ENCODE measurements at places on chromosomes 6 and 20.

- DNase-seq, result no peak
Observed at GRCh38 chr20:57633945-57634491, 13.8 kb upstream of the ZBP1 start.

GRCh38 chr6:135496800-135497411 is 634 bp downstream of the AHI1 start:
- no peak for DNase-seq

DNA sequence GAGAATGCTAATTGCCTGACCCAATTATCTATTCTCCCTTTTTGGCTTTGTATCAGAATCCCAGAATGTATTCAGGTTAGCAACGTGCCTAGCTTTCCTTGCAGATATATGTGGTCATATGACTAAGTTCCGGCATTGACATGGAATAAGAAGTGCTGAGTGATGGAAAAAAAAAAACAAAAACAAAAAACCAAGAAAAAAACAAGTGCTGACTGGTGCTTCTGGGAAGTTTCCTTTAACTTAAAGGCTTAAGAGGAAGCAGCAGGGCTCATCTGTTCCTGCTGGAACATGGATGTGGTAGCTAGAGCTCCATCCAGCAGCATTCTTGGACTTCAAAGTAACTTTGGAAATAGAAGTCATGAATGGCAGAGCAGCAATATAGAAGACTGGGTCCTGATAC is 10.4 kb upstream of the RPF2 start:
- DNase-seq, result no peak

DNA sequence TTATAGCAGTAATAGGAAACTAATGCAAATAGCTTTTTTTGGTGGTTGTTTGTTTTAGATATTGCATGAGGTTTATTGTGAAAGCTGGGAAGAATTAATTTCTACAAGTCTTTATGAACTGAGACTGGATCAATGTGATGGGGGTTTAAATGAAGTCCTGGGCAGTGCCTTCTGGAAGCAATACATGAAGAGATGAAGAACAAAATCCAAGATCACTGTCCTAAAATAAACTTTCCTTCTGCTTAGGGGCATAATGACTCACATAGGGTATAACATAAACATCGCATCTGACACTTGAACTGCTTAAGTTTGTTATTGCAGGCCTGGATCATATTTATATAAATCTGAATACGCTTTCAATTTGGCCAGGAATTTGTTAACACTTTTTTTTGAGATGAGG is 20.9 kb upstream of the SHLD1 start:
- no peak for DNase-seq

DNA sequence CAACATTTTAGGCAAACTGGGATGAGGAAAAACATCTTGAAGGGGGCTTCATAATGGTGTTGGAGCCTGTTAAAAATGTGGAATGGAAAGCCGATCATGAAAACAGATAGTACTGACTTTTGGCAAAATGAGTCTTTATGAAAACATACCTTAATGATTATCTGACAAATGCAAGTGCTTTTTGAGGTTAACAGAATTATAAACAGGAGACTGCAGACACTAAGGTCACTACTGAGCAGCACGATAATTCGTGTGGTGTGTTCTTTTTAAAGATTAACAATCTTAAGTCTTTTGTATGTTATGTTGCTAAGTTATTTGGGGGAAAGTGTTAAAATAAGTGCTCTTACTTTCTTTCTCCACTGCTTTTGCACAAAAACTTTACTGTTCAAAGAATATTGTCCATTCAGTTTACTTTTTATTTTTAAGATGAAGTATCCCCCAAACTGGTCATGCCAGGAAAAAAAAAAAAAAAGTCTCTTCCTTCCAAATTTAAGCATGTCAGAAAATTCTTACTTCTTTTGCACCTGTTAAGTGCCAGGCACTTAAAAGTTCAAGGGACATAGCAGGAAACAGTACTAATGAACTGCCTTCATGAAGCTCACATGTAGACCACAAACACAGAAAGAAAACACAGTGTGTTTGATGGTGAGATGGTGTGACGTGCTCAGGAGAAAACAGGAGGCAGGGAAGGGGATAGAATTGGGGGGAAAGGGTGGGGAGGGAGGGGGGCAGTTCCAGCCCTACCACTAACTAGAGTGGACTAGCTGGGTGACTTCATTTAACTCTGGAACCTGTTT is 73.2 kb downstream of the CDYL start:
- no peak for DNase-seq

DNA sequence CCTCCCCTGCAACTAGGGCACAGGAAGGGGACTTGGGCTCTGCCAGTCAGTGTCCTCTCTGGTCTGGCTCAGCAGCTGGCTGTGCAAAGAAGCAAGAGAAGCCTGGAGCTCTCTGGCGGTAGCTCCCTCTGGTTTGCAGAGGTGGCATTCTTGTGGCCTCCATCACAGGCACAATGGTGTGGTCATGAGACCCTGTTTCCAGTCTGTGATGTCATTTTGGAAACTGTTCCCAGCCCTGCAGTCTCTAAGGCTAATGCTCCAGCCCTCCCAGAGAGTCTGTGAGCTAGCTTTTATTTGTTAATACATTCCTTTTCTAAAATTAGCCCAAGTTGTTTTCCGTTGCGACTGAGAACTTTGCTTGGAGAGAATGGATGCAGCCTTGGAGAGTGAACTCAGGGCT is 69.5 kb upstream of the FOXQ1 start:
- no peak for DNase-seq

DNA sequence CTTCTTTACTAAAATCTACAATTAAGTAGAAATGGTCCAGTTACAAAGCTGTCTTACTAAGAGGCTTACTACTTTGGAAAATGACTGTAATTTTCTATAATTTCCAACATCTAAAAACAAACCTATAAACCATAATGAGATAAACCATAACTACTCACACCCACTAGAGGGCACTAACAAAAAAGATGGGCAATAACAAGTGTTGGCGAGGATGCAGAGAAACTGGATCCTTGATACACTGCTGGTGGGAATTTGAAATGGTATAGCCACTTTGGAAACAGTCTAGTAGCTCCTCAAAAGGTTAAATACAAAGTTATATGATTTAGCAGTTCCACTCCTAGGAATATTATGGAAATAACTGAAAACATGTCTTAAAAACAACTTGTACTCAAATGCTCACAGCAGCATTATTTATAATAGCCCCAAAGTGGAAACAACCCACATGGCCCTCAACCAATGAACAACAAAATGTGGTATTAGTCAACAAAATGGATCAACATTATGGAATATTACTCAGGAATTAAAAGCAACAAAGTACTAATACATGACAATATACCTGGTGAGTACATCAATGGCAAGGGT is 50.6 kb downstream of the GJA10 start:
- no peak for DNase-seq

GRCh38 chr6:8391934-8392333 is 43.4 kb downstream of the SLC35B3 start:
- DNase-seq, result no peak

DNA sequence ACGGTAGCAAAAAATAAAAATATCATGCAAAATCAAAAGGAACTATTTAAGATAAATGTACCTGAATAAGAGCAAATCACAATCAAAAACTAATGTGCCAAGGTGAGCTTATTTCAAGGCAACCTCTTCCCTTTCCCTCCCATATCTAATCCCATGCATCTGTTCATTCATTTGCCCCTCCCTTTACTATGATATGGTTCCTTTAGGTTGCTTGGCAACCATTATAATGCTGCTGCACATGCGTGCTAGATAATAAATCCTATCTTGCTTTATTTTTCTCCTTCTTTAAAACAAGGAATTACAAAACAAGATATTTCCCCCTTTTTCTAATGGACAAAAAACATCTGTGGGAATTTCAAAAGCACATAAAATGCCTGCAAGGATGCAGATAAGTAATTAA is 318.2 kb upstream of the POU3F2 start:
- no peak for DNase-seq

DNA sequence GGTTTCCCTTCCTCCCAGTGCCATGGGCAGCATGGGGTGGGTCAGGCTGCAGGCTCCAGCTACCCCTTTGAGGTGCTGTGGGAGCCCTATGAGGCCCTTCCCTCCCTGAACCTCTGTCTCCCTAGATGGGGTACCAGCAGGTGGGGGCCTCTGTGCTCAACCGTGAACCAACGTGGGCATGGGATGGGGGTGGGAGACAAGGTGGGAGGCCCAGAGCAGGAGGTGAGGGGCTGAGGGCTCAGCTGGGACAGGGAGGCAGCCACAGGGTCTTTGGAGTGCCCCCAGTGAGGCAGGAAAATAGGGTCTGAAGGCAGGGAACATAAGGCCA is 33.3 kb downstream of the SUN5 start:
- DNase-seq, result no peak

DNA sequence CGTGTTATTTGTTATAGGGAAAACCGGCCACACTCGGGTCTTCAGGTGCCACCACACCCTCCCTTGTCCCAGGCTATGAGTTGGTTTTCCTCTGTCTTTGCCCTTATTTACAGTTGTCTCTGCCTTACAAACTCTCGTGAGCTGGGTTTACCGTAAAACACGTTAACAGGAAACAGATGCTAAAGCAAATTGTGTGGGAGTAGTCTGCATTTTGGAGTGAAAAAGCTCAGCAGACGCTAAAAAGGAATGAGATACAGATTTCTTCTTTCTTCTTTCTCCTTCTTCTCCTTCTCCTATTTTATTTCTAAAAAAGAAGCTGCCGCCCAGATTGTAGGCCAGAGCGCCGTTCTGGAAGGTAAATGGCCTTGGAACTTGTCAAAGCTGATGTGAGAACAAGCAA is 51.9 kb downstream of the APCDD1L start:
- no peak for DNase-seq

GRCh38 chr20:40286975-40287531 is 402.0 kb downstream of the MAFB start:
- DNase-seq, result no peak

GRCh38 chr6:78489874-78490273 is 377.5 kb upstream of the IRAK1BP1 start:
- no peak for DNase-seq

DNA sequence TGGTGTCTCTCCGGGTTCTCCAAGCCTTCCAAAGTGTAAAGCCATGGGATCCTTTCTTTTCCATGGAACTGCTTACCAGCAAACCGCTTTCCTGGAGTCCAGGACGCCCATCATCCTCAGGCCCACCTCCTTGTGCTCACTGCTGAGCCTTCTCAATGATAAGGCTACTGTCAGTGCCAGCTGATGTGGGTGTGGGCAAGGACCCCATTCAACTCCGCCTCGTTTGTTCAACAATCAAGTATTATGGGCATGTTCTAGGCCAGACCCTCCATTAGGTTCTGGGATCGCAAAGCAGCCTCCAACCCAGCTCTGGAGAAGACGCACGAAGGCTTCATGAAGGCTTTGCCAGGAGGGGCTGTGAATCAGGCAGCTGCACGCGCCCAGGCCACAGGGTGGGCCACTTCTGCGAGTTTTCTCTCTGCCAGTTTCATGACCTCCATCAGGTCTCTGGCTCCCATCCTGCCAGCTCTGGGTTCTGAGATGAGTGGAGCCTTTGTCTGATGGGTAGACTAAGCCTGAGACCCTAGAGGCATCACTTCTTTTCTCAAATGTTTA is 177.1 kb downstream of the MRPL14 start:
- DNase-seq, result no peak

GRCh38 chr6:20943040-20943627 is 408.9 kb downstream of the CDKAL1 start:
- DNase-seq, result no peak

DNA sequence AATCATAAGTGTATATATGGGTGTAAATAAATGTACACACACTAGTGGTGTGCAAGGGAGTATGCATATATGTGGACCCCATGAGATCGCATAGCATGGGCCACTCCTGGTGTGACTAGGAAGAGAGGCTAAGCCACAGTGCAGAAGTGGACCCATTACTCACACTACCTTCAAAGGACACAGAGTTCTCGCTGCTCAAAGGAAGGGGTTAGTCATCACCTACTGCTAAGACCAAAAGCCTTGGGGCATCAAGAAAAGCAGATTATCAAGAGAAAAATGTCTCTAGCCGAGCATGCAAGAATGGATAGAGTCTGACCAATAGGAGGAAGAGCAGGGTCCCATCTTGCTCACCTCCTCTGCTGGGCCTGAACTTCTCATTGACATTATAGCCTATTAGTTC is 195.5 kb downstream of the MAFB start:
- no peak for DNase-seq

DNA sequence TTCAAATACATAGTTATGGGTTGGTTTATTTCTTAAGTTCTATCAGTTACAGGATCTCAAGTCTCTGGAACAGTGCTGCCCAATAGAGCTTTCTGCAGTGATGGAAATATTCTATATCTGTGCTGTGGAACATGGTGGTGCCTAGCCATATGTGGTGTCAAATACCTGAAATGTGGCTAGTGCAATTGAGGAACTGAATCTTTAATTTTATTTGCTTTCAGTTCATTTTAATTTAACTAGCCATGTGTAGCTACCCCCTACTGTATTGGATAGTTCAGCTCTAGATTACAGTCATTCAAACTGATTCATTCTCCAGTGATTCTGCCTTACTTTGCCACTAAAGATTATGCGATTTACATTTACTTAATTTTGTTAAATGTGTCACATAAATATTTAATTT is 503.2 kb downstream of the CDKAL1 start:
- no peak for DNase-seq

GRCh38 chr6:46760925-46761324 is 14.2 kb downstream of the ANKRD66 start:
- no peak for DNase-seq

DNA sequence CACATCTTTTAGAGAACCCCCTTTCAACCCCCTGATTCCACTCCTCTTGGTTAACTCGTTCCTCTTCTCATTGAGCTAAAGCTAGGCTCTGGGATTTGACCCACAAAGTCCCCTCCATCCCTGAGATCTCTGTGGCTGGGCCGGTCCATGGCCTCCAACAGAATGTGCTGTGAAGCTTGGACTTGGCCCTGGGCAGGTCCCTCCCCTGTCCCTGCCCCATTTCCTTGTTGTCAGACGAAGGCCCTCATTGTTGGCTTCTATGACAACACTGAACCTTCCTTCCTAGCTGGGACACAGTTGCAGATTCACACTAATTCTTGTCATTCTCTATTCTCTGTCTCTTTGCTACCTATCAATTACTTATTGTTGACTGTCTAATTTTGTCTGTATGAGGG is 156.1 kb downstream of the SYCP2 start:
- DNase-seq, result no peak

DNA sequence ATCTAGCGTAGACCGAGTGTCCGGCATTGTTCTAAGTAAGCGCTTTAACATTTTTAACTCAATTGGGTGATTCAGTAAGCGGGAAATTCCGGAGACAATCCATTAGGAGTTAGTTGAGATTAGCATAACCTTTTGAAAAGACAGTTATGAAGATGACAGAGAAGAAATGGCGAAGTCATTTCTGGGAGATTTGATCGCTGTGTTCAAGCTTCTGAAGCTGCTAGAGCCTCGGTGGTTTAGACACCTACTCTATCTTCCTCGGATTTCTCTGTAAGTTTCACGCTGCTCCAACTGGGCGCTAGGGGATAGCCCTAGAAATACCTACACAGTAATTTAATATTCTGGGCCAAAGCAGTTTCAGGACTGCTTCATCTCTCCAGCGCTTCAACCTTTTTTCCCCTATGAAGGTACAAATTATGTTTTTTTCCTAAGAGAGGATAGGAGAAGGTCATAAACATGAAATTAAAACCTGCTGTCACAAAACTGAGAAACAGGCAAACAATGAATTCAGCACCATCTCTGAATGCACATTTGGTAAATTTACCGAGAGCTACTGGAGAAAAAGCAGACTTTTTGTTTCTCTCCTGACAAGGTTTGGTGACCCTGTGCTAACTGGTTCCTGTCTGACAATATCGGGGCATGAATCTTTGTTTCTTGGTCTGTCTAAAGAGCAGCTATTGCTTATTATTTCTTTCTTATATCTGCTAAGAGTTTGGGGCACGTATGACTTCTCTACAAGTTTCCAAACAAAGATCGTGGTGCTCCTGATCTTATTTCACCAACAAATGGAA is 22.4 kb downstream of the ZNF311 start:
- no peak for DNase-seq

- DNase-seq, result no peak
Observed at GRCh38 chr6:168546151-168546550, 105.2 kb downstream of the SMOC2 start.
